ENCODE measurements at places on chromosomes 2 and 18.

DNA sequence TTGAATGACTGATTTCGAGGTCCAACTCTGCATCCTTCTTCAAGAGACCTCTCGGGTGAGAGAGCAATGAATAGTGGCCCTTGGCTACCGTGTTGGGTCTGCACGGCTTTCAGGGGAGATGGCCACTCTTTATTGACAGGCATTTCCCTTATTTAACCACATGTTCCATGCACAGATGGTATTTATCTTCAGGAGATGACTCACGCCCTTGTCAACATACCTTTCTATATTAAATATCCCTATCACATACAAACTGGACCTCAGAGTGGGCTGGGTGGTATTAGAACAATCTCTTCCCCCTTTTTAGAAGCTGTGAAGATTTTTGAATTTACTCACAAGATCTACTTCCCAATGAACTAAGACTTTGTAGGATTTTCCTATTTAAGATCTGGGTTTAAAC lies 109.6 kb upstream of the CDC42EP3 start:
- no peak for DNase-seq

DNA sequence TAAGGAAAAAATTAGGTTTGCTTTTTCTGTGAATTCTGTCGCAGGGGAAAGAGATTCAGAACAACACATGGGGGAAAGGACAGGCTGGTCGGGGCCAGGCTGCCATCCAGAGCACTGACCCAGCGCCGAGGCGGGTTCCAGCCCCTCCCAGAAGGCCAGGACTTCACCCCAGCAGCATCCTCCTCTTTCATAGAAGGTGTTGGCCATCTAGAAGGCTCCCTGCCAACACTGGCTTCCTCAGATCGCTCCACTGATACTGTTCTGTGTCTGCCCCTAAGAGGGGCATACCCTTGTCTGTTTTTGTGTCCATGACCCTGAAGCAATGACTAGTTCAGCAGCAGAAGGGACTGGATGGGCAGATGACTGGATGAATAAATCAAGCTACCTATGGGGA lies 144.5 kb downstream of the HDAC4 start:
- no peak for DNase-seq

GRCh38 chr2:223243233-223243632 lies 191.2 kb downstream of the KCNE4 start:
- no peak for DNase-seq

DNA sequence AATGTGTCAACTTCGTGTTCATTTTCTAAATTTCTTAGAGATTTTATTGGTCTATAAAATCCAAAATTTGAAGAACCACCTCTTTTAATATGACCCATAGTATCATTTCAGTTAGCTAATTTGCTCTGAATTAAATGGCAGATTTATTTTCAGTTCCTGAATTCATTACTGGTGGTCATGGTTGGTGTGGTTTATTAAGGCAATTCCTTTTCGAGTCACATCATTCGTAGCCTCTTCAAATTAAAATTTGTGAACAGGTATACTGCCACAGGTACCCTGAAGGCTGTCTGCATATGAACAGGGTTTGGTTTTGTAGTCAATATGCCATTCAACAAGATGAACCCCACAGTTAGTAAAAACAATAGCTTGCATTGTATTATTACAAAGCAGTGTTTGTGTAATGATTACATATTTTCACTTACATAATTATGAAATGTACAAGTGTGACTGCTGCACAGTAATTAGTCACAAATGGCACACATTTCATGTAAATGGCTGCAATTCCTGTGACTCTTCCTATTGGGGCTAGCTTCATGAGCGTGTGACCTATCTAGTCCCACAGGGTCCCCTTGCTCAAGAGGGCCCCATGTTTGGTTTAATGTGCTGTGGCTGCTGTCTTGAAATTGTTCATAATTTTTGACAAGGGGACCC lies 48.9 kb downstream of the CDC42EP3 start:
- DNase-seq, result no peak

DNA sequence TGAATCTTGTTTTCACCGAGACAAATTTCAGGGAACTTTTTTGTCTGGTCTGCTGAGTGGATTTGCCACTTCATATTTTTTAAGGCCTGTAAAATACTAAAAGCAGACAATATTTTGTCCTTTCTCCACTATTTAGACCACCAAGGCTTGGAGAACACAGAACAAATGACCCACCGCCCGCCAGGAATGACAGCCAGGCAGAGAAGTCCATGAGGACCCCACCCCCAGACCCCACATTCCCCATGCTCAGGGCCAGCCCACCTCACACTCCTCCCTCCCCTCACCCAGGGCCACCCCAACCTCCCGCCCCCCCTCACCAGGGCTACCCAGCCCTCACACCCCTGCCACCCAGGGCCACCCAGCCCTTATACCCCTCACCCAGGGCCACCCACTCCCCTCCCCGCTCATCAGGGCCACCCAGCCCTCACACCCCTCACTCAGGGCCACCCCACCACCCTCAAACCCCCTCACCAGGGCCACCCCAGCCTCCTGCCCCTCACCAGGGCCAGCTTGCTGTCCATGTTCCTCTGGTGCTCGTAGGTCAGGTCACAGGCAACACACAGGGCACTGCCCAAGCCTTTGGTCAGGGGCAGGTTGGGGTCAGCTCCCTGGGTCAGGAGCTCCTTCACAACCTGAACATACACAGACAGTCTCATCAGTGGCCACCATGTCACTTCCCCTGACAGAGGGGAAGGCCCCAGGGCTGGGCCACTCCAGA lies 50.6 kb downstream of the ANKMY1 start:
- DNase-seq, result no peak

DNA sequence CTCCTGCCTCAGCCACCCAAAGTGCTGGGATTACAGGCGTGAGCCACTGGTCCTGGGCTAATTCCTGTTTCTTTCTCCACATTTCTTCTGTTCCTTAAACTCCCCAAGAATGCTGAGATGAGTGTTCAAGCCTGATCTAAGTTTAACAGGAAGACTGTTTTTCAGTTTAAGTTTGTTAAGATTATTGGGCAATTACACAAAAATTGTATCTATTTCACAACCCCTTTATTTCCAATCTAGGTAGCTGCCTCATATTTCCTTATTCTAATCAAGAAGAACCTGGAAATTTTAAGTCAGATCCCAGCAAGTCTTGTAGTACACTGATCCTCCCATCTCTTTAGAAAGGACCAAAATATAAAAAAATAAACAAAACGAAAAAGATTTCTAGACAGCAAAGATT lies 11.7 kb downstream of the SFT2D3 start:
- DNase-seq, result no peak

GRCh38 chr18:43139288-43139946 lies 23.9 kb upstream of the RIT2 start:
- DNase-seq, result no peak

GRCh38 chr18:48550101-48550729 lies 11.4 kb downstream of the CTIF start:
- no peak for DNase-seq

GRCh38 chr2:175203621-175204496 lies 22.3 kb upstream of the ATP5MC3 start:
- DNase-seq, result no peak

GRCh38 chr2:241558532-241559322 lies at the start of gene BOK:
Gene BOK (plus strand): TSS chr2:241558745. CDS start chr2:241559484, 739 bp downstream.
- no peak for DNase-seq

- no peak for DNase-seq
These were observed 78.4 kb downstream of the LIMS1 start for GRCh38 chr2:108612514-108613183.

DNA sequence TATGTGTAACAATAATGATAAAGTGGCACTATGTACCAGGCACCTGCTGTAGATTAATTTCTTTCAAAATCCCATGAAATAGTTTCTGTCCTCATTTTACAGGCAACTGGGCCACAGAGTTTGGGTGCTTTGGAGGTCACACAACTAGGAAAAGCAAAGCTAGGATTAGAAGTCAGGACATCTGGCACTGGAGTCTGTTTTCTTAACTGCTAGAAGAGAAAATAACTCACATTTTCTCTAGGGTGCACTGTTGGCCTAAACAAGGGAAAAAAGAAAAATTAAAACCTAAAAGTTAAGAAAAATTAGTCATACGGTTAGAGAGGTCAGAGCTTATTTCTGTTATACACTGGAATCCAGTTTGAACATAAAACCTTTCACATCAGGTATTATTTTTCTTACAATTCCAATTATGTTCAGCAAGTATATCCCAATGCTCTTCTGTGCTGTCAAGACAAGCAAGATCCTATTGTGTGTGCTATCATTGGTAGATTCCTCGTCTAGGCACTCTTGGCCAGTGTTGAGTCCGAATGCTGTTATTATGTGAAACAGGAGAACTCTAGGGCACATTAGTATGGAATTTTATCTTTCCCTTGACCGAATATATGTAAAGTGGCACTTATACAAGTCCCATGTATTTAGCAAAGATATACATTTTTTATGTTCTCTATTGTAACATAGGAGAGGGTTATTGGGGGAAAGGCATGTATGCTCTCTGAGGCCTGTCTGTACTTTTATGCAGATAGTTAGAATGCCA lies 1.5 kb upstream of the OSGEPL1 start:
- DNase-seq, result no peak

GRCh38 chr2:60880643-60881046 lies 729 bp upstream of the REL start:
- DNase-seq, result no peak

- DNase-seq, result no peak
These were observed 219.4 kb upstream of the CCDC150 start for GRCh38 chr2:196420143-196420542.

DNA sequence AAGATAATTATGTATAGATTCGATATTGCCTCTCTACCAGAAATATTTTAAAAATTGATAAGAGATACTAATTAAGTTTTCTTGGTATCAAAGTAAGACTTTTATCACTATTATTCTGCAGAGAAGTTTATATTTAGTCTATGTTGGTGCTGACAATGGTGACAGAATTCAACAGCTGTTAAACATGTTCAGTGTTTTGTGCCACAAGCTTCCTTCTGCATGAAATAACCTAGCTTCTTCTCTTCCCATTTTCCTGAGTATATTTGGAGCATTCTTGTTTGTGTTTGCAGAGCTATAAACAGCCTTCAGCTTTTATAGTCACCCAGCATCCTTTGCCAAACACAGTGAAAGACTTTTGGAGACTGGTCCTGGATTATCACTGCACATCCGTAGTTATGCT lies 229.2 kb upstream of the RAB12 start:
- no peak for DNase-seq

GRCh38 chr2:30653847-30654246 lies 153.4 kb downstream of the CAPN13 start:
- DNase-seq, result no peak

DNA sequence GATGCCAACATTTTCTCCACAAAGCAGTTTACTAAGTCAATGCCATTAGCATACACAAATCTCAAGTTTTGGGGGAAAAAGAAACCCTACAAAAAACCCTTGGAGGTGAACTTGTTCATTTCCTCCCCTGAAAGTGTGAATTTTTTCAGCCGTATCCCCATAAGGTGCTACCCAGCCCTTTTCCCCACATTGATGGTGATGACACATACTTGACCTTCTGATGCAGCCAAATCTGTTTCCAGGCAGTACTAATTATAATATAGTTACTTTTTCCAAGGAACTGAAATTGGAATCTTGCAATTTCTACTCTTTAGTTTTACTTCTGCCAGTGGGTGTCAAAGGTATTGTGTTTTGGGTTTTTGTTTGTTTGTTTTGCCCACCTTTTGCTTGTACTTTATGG lies 474.5 kb downstream of the TGIF1 start:
- DNase-seq, result no peak

DNA sequence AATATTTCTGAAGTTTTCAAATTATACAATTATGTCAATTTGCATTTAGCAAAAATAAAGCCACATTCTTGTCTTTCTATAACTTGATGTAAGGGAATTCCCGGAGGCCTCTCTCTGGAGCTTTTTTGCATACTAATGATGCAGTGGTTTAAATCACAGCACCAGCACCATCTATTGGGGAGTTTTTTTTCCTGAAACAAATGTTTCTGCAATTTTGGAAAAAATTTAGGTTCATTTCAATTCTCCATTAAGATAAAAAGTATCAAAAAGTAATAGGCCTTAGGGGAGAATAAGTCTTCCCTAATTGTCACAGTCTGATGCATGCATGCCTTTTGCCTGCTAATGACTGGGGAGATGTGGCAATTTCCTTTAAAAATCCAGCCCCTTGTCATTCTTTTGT lies 13.5 kb downstream of the CBLN2 start:
- DNase-seq, result no peak

DNA sequence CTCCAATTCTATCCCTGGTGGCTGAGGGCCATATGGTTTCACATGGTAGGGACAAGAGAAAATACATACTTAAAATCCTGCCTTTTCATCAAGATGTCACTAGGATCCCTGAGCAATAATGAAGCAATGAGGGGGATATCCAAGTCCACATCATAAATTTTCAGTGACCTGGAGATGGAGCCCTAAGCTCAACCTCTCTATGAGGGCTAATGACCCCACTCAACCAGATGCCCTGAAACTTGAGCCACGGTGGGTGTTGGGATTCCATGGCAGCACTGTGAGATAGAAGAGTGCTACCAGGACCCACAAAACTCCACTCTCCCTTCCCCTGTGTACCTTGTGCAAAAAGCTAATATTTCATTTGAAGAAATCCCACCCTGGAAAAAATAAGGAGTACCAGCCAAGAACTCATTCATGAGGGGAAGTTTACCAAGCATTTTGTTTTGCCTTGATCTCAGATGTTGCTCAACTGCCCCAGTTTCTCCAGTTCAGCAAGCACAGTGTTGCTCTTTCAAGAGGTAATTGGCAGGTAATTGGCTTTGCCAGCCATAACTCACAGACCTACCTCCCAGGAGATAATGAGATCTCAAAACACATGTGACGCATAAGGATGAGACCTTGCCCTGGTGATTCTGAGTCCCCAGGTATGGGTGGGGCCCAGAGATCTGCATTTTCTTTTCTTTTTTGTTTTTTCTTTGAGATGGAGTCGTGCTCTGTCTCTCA lies 51.0 kb upstream of the TTC39C start:
- DNase-seq, result no peak

GRCh38 chr2:240200230-240201051 lies 60.0 kb upstream of the OTOS start:
- no peak for DNase-seq

- no peak for DNase-seq
These were observed 35.8 kb upstream of the DYSF start for GRCh38 chr2:71417300-71418202.

GRCh38 chr2:225797394-225797793 lies 397.9 kb downstream of the NYAP2 start:
- DNase-seq, result no peak

- no peak for DNase-seq
These were observed 22.9 kb upstream of the CYTIP start for GRCh38 chr2:157466764-157467163.

GRCh38 chr2:141393214-141393545 lies 737.6 kb downstream of the LRP1B start:
- no peak for DNase-seq

GRCh38 chr2:36097022-36097421 lies 258.6 kb upstream of the CRIM1 start:
- DNase-seq, result no peak

DNA sequence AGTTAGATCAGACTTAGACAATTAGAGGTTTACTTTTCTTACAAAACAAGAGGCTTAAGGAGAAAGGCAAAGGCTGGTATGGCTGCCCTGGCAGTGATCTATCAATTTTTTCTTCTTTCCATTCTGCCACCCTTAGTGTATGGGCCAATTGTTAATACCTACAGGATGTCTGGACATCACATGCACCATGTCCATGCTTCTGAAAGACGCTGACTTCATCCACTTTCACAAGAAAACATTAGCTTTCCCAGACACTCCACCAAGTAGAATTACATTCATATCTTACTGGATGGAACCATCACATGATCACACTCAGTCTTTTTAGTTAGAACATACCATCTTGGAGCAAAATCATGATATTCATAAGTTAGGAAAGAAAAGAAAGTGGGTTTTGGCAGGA lies 120.9 kb downstream of the ARHGAP28 start:
- DNase-seq, result no peak

GRCh38 chr2:15693382-15693781 lies 101.7 kb downstream of the DDX1 start:
- no peak for DNase-seq

Measured in NCI-H187 (cell line).